ENCODE measurements at places on chromosomes 13 and 19.

GRCh38 chr13:113518076-113518803 is 27.7 kb upstream of the DCUN1D2 start:
- no peak for DNase-seq

DNA sequence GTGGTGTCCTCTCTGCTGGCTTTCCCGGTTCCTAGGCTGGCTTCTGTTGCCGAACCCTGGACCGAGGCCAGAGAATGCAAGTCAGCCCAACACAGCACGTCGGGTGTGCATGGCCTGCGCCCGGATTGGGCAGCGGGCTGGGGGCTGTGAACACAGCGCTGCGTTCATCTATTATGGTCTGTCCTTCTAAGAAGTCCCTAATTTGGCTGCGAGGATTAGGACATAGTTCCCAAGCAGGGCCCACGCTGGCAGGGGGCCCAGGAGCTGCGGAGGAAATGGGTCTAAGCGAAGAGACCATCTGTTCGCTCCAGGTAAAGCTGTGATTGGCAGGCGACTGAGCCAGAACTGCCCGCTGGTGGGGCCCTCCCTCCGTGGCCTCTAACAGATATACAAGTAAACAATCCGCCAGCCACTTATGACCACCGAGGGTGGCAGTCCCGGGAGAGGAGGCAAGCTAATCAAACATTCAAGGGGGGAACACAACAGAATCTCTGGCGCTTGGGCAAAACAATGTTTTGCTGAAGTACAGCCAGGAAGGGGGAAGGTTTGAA is 6.0 kb downstream of the SYCE2 start:
- DNase-seq, result peak; percentile 68

- DNase-seq, result no peak
These were observed 18.6 kb downstream of the DOCK9 start for GRCh38 chr13:98959291-98959690.

GRCh38 chr19:1035998-1036621 is 3.8 kb upstream of the ABCA7 start:
- no peak for DNase-seq

DNA sequence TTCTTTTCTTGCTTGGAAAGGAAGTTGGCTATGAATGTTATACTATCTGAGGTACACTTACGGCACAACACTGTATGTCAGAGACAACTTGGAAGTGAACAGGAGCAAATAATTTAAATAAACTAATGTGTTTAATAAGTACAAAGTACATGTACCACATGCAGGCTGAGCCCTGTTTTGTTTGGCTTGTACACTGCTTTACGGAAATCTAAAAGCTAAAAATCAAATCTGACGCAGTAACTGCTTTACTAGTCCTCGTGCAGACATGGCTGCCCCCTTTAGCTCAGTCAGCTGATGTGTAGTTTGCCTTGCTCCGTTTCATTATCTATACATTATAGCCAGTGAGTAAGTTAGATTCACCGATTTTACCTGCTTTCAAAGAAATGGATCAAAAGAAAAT is 36.5 kb downstream of the TDRD3 start:
- no peak for DNase-seq

DNA sequence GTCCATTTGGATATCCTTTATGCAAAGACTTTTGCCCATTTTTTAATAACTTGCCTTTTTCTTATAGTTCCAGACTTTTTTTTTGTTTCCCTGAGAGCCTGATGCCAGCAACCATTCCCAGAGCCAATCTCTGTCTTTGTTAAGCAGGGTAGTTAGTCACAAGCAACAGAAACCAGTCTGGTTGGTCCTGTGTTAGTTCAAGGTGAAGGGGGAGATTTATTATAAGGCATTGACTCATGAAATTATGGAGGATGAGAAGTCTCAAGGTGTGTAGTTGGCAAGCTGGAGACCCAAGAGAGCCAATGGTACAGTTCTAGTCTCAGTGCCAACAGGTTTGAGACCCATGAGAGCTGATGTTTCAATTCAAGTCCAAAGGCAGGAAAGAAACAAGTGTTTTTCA is 33.0 kb downstream of the GPR12 start:
- DNase-seq, result no peak

- no peak for DNase-seq
These were observed 79.3 kb upstream of the TM9SF2 start for GRCh38 chr13:99421758-99422585.

DNA sequence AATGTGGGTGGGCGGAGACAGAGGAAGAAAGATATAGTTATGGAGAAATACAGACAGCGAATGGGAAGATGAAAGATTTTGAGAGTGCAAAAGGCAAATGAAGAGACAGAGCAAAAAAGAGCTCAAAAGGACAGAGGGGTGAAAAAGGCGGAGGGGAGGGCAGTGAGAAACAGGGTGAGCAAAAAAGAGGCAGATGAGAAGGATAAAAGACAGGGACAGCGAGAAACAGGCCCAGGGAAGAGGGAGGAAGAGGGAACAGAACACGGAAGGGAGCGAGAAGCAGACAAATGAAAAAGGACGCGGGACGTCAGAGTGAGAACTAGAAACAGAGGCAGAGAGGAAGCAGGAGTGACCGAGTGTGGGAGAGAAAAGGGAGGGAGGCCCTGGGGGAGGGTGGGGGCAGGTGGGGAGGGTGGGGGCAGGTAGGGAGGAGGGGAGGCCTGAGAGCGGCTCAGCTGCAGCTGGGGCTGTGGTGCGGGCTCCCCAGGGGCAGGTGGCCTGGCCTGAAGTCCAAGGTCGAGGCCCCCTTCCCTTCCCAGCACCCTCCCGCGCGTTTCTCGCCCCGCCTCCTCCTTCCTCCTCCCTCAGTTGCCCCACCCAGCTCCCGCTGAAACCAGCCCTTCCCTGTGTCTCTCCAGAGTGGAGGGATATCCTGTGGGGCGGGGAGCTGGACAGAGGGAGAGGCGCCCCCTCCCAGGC is 2.9 kb downstream of the KLK1 start:
- no peak for DNase-seq

DNA sequence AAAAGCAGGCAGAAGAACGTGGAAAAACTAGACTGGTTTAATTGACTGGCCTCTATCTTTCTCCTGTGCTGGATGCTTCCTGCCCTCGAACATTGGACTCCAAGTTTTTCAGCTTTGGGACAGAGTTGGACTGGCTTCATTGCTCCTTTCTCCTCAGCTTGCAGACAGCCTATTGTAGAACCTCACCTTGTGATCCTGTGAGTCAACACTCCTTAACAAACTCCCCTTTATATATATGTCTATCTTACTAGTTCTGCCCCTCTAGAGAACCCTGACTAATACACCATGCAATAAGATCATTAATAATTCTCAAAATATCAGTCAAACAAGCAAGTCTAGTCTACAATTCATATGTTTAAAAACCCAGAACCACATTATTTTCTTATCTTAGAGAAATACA is 662.4 kb downstream of the TBC1D4 start:
- no peak for DNase-seq

DNA sequence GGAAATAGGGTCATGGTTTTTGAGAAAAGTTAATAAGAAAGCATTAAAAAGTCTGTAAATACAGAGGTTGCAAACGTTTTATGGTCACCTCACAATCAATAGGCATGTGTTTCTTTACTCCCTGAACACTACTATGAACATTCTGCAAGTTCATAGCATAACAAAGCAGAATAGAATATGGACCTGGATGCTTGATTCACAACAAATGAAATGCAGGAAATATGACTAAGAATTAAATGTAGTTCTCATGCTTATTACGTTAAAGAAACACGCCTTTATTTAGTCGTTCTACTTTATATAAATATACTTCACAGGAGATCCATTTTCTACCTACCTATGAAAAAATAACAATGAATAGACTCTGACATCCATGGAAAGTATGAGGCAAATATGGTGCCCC is 344.0 kb downstream of the KCTD12 start:
- DNase-seq, result no peak

- DNase-seq, result no peak
These were observed 39.1 kb downstream of the ERICH6B start for GRCh38 chr13:45576466-45576865.

DNA sequence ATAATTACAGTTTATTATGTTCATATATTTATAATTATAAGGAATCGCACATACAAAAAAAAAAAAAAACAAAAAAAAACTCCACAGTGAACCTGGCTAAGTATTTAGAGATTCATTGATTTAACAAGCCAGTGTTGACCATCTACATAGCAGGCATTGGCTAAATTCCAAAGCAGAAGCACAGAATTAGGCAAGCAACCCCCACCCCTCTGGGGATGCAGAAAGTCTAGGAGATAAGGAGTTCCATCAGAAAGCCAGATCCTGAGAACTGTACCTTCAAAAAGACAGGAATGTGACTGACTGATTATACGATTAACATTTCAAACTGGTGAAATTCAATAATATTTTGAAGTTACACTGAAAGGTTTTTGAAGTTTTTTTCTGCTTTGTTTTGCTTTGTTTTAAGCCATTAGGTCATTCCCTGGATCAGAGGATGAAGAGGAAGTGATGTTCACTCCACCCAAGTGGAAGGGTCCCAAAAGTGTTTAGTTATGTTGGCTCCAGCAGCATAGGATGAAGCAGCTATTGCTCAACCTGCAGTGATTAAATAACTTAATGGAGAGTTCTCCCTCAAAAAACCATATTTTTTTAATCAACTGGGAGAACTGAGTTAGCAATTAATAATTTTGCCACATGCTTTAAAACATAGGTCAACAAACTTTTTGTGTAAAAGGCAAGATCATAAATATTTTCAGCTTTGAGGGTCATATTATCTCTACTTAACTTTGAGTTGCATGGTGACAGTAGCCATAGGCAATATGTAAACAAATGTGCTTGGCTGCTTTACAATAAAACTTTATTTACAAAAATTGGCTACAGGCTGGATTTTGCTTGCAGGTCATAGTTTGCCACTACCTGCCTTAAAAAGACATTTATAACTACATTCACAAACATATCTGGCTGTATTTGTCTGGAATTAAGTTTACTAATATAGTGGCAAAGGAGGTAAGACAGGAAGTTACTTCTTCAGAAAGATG is 49.6 kb downstream of the DOCK9 start:
- DNase-seq, result no peak

DNA sequence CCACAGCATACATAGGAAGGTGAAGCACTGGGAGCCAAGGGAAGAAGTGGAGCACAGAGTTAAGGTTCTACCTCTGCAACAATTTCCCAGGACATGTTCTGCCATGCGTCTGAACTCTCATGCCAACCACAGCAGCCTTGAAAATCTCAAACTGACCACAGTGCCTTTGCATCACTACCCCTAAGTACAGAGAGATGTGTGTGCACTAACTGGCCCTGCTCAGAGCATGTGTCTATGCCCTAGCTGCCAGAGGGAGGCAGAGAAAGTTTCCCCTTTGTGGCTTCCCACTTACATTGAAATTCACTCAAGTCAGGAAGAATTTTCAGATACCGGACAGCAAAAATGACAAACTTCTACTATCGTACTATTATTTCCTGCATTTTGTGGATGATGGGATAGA is 26.8 kb upstream of the WDFY2 start:
- DNase-seq, result no peak

DNA sequence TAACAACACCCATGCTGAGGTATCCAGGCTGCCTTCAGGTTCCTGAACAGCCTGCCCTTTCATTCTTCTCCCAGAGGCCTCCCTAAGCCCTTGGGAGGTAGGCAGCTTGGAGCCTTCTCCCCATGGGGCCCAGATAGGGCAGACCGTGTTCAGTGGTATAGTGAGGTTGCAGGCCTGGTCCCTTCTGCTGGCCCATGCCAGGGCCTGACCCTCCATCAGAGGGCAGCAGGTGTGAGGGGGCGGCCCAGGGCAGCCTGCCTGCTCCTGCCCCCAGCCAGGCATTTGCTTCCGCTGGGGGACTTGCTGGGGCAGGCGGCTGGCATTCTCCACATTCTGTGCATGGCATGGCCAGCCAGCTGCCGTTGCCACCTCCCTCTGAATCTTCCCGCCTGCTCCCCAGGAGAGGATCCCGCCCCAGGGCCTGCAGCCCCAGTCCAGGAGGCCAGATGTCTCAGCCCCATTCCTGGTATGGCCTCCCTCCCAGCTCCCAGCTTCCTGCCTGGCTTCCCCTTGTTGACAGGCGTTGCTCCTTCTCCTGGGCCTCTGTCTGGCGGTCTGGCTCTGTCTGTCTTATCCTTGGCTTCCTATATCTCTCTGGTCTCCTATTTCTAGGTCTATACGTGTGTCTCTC is 8.9 kb downstream of the CIC start:
- DNase-seq, result no peak

- no peak for DNase-seq
These were observed 49.9 kb downstream of the KCTD12 start for GRCh38 chr13:76836311-76836710.

GRCh38 chr19:19113040-19113626 is 25.1 kb downstream of the TMEM161A start:
- DNase-seq, result peak; percentile 74

- DNase-seq, result no peak
These were observed 213.3 kb upstream of the MIR17HG start for GRCh38 chr13:91133941-91134802.

- DNase-seq, result no peak
These were observed 300.7 kb downstream of the SLC7A1 start for GRCh38 chr13:29294821-29295220.

GRCh38 chr19:12720851-12721655 is 2.7 kb downstream of the TNPO2 start:
- DNase-seq, result peak; percentile 64

DNA sequence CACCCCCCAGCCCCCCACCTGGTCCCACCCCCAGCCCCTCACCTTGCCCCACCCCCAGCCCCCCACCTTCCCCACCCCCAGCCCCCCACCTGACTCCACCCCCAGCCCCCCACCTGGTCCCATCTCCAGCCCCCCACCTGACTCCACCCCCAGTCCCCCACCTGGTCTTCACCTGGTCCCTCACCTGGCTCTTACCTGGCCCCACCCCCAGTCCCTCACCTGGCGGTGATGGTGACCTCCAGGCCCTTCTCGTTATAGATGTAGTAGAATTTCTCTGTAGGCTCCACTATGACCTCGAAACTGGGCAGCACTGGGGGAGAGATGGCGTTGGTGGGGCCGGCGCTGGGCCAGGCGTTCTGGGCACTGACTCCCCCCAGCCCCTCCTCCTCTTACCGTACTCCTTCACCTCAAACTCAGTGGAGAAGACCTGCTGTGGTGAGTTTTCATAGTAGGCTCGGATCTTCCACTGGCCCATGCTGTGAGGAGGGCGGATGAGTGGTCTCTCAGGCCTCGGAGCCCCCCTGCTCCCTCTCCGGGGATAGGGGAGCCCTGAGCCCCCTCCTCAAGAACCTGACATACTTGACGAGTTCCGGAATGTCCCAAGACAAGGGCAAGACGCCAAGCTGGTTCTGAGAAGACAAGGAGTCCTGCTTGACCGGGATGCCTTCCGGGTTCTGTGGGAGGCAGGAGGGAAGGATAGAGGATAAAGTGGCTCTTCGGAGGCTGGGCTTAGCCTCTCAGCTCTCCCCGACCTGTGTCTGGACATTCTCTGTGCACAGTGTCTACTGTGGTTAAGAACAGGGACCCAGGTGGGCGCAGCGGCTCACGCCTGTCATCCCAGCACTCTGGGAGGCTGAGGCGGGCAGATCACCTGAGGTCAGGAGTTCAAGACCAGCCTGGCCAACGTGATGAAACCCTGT is 6.4 kb downstream of the C3 start:
- DNase-seq, result no peak

DNA sequence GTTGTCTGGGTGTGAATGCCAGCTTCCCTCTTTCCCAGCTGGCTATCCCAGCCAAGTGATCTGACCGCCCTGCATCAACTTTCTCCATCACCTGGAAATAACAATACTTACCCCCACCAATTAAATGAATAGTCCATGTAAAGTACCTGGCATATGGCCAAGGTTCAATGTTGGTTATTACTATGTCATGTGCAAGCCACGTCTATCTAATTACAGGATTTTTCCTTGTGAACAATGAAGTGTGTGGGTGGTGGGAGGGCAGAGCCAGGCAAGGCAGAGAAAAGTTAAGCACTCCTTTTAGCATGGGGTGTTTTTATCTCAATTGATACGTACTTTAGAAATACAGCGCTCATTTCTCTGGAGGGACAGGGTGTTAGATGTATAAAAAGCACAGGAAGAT is 121.1 kb downstream of the NHLRC3 start:
- no peak for DNase-seq

GRCh38 chr13:44218501-44219240 is 155.0 kb upstream of the SERP2 start:
- DNase-seq, result no peak

Measured in ecto neural progenitor cell (in vitro differentiated cells).